Natural killer cell (primary cell): ENCODE measurements at places on chromosomes 16 and 17. TPM values are rescaled to one million over a fixed set of nuclear protein-coding genes. Genes with fewer than 3 reads are reported as not detected.

GRCh38 chr16:70574595-70575271 is 51.1 kb downstream of the SF3B3 start:
- H3K27ac ChIP-seq: no peak overlapping the region
- no peak overlapping the region for H3K4me3 ChIP-seq
- H3K4me1 ChIP-seq: peaks cover 11% of the 10 kb centered on the region
- DNase-seq: no peak
- peaks cover 42% of the 10 kb centered on the region for H3K36me3 ChIP-seq

OR4D1 gene
- total RNA-seq: 1.0 TPM

- DNase-seq: no peak
- no peak overlapping the region for H3K4me3 ChIP-seq
- peaks cover 56% of the 10 kb centered on the region for H3K4me1 ChIP-seq
- H3K27me3 ChIP-seq: no peaks in the 10 kb centered on the region
- no peaks in the 10 kb centered on the region for H3K36me3 ChIP-seq
Measured at GRCh38 chr17:76519048-76519966, 18.1 kb upstream of the RHBDF2 start.

DNA sequence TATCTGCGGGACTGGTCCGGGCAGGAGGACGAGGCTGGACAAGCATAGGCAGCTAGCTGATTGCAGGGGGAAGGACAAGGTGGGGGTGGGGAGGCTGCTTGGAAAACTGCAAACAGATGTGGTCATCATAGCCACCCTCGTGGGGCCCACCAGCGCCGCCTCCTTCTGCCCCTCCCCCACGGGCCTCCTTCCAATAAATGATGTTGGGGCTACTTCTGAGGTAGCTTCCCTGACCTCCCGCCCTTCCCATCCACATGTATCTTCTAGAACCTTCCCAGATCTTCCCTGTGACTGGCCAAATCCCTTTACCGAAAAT is 12.3 kb upstream of the CDC42EP4 start:
- no peak overlapping the region for H3K4me3 ChIP-seq
- H3K4me1 ChIP-seq: no peaks in the 10 kb centered on the region
- H3K27ac ChIP-seq: no peak overlapping the region

DNA sequence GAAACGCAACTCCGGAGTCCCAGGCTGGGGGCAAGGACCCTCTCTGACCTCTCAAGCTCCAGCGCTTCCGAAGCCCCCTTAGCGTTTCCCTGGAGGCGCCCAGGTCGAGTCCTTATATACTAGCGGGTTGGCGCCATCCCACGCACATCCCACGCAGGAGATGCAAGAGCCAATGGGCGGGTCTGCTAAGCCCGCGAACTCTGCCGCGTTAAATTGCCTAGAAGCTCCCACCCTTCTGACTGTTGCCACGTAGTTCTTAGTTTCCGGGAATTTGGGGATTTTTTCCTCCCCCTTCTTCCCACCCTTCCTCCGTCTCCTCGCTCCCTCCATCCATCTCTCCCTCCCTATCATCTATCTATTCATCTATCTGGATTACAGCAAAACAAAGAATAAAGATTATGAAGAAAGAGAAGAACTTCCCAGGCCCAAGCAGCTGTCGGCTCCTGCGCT is at the start of gene SLFN11:
SLFN11 (minus strand) TSS at position 88 of the 450 bp plus-strand sequence. CDS start 9,814 bp downstream, outside the sequence.
- H3K4me1 ChIP-seq: peaks cover 10% of the 10 kb centered on the region
- no peaks in the 10 kb centered on the region for H3K36me3 ChIP-seq
- H3K4me3 ChIP-seq: peak within 1 kb of the TSS; percentile 67
- peak within 1 kb of the TSS; percentile 88 for H3K27ac ChIP-seq
- no peaks in the 10 kb centered on the region for H3K27me3 ChIP-seq

SYCE1L gene
- 15.7 TPM for total RNA-seq
